Esophagus squamous epithelium (tissue), 5 donors: ENCODE measurements at places on chromosomes 11 and 22.

GRCh38 chr11:117838901-117839300, 14.4 kb upstream of the FXYD2 start:
- no peak for DNase-seq

GRCh38 chr11:118607401-118608359, at the start of gene PHLDB1:
Gene PHLDB1, plus strand, starts transcription at chr11:118607615. Its CDS starts 6,222 bp downstream, at chr11:118613837.
- no peak for DNase-seq

GRCh38 chr22:49937758-49938564, 19.5 kb downstream of the CRELD2 start:
- DNase-seq, result no peak

- no peak for DNase-seq
These were observed 9.8 kb downstream of the SLC22A6 start for GRCh38 chr11:62974848-62975522.

DNA sequence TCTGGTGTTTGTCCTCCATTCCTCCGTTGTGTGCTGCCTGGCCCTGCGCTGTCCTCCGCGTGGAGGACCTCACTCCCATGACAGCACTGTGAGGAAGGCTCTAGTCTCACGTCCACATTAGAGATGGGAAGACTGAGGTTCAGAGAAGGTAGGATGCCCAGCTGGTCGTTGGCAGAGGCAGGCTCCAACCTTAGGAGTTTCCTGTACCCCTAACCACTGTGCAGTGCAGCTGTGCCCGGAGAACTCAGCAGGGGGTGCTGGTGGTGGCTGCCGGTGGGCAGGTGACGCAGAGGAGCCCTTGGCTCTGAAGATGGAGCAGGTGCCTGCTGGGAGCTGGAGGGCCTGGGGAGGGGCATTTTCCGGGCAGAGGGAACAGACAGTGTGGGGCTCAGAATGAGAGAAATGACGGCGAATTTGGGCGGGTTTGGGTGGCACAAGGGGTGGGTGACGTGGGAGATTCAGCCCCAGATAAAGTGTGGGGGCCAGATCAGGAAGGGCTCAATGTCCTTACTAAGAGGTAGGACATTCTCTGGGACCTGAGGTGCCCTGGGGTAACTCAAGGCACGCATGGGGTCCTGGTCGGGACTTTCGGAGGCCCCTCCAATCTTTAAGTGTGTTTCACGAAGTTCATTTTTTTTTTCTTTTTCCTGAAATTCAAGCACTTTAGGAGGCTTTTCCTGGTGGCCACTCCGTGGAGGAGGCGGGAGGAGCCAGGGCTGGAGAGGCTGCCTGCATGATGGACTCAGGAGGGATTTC, 535.0 kb downstream of the TBC1D22A start:
- DNase-seq, result no peak

- no peak for DNase-seq
These were observed 32.5 kb upstream of the POLD3 start for GRCh38 chr11:74559934-74560309.

GRCh38 chr11:12454782-12455181, 77.4 kb downstream of the PARVA start:
- no peak for DNase-seq

DNA sequence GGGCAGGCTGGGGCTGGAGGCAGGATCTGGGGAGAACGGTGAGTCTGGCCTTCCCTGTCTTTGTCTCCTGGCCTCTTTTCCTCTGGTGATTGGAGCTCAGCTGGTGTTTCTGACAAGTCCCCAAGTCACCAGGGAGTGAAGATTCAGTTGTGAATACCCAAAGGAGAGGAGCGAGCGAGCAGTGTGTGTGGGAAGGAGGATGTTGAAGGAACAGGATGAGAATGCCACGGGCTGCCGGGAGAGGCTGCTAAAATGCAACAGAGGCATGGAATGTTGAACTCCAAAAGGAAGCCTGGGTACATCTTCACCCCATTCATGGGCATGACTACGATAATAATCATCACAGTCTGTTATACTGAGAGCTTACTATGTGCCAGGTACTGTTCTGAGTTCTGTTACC, 163.3 kb downstream of the CEP164 start:
- DNase-seq, result no peak

GRCh38 chr11:126502982-126503381, 147.5 kb downstream of the ST3GAL4 start:
- DNase-seq, result no peak

DNA sequence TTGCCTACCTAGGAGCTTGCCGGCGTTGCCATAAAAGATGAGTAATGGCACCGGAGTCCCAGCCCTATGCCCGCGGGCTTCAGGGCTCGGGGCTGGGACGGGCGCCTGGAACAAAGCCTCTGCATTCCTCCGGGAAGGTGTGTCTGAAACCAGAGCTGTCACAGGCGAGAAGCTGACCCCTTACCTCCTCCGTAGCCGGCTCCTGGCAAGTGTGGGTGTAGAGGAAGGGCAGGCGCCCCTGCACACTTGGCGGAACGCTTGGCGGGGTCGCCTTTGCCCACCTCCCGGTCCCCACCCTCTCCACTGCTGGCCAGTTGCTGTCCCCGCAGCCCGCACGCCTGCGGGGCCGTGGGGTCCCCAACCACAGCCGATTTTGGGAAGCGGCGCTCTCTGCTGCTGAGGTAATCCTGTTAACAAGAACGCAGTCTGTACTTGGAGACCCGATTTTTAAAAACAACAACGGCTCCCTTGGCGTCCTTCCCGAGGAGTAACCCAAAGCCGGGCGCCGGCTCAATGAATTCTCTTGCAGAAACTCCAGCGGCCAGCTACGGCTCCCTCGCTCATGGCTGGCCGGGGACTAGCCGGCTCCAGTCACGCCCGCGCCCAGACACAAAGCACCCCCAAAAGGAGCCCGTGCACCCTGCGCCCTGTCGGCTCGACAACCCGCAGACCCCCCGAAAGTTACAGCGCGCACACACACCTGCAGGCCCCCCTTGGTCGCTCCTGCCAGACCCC, 89.2 kb downstream of the PLEKHA7 start:
- DNase-seq, result no peak

DNA sequence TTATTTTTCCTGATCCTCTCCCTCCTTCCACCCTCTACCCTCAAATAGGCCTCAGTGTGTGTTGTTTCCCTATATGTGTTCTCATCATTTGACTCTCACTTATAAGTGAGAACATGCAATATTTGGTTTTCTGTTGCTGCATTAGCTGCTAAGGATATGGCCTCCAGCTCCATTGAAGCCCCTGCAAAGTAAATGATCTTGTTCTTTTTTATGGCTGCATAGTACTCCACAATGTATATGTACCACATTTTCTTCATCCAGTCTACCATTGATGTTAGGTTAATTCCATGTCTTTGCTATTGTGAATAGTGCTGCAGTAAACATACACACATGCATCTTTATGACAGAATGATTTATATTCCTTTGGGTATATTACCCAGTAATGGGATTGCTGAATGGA, 13.3 kb upstream of the RASSF10 start:
- DNase-seq, result no peak

DNA sequence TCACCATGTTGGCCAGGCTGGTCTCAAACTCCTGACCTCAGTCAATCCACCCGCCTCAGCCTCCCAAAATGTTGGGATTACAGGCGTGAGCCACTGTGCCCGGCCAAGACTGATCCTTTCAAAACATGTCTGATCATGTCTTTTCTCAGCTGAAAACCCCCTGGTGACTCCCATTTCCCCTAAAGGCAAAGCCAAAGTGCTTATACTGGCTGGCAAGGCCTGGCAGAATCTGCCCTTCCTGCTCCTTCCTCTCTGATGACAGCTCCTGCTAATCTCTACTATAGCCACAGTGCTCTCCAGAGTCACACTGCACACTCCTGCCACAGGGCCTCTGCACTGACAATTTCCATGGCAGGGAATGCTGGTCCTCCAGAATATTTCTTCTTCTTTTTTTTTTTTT, 2.6 kb upstream of the MCHR1 start:
- DNase-seq, result no peak

DNA sequence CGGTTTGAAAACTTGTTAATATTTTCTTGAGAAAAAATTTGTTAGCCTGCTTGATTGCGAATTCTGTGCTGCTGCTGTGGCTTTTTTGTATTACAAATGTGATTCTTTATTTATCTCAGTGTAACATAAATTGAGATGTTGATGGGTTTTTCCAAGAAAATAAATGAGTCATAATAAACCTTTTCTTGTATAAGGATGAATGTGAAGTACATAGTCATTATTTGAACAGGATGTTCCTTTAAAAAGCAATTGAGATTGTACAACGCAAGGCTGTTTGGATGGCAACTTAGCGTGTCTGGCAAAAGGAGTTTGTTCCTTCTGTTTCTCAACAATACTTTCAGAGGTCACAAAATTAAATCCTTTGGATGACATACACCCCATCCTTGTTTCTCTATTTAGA, 24.6 kb upstream of the CARD18 start:
- DNase-seq, result no peak

DNA sequence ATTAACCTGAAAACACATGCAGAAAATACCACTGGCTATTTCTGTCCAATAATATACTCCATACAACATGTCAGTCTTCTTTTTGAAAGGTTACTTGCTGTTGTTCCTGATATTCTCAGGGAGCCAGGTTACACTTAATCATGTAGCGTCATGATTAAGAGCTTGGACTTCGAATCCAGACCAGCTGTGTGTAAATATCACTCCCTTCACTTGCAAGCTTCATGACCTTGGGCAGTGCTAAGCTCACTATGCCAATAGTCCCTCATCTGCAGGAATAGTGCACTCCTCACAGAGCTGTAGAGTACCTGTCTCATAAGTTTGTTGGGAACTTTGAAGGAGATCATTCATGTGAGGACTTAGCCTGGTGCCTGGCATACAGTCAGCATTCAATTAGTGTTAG, 1.9 kb downstream of the HTR3B start:
- no peak for DNase-seq
